ENCODE measurements at places on chromosomes 2 and 18.

GRCh38 chr2:69026026-69026425 lies 13.0 kb downstream of the ANTXR1 start:
- peak; percentile 72 for DNase-seq

GRCh38 chr2:161131074-161131680 lies 29.1 kb upstream of the TANK start:
- DNase-seq = no peak

DNA sequence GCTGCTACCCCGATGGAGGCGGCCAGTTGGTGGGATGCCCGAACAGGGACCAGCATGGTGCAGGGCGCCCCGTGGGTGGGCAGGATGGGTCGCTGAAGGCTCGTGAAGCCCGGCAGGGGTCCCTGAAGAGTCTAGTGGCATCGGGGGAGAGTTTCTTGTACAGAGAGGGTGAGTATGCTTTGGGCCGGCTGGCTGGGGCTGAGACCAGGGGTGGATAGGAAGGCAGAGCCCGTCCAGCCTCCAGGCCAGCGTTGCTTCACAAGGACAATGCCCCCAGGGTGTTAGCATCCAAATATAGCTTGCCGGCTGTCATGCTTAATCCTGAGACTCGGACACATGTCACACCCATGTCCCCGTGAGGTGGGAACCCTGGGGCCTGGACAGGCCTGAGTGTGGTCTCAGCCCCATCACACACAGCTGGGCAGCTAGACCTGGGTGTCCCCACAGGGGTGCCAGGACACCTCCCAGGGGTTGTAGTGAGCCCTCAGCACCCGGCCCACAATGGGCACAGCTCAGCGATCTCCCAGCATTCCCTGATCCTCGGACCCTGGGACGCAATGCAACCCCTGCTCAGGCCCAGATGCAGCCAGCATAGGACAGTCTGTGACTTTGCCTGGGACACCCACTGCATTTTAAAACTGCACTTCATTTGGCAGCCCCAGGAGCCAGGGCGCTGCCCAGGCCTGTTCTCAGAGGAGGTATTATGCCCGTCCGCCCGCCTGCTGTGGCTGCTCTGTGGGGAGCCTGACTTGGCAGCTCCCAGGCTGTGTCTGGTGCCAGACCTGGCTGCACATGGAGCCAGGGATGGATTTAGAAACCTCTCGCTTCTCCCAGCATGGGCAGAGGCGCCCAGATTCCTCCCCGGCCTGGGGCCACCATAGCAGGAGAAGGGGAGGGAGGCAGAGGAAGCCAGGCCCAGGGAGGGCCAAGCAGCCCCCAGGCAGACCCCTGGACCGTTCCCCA lies 36.4 kb downstream of the RAMP1 start:
- DNase-seq = no peak

DNA sequence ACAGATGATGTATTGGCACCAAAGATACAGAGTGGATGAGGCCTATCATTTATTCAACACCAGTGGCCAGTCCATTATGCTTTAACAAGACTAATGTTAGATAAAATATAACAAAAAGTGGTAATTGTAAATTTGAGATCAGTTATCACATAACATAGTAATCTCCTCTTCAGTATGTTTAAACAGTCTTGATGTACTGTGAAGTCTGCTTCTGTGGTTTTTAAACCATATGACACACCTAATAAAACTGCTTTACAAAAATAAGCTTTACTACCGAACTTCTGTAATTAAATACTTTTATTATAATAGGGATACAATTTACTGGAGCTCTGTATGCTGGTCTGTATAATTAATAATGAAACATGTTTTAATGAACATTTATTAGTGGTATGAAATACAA lies 2156.1 kb upstream of the CELF4 start:
- no peak for DNase-seq

GRCh38 chr2:19898592-19899329 lies 3.0 kb downstream of the TTC32 start:
- peak; percentile 26 for DNase-seq

DNA sequence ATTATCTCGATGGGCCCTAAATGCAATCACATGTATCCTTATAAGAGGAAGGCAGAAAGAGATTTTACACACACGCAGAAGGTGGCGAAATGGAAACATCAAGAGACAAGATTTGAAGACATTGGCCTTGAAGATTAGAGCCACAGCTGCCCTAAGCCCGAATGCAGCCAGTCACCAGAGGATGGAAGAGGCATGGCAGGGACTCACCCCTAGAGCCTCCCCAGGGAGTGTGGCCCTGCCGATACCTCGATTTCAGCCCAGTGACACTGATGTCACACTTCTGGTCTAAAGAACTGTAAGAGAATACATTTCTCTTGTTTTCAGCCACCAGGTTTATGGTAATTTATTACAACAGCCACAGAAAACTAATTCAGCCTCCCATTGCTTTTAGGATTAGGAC lies 17.4 kb downstream of the TTC39C start:
- DNase-seq = no peak

GRCh38 chr2:135664623-135665068 lies 77.0 kb upstream of the UBXN4 start:
- no peak for DNase-seq

- peak; percentile 86 for DNase-seq
Measured at GRCh38 chr2:10072656-10073480, 7.3 kb downstream of the CYS1 start.

GRCh38 chr2:227000123-227000522 lies 163.9 kb downstream of the COL4A4 start:
- no peak for DNase-seq

DNA sequence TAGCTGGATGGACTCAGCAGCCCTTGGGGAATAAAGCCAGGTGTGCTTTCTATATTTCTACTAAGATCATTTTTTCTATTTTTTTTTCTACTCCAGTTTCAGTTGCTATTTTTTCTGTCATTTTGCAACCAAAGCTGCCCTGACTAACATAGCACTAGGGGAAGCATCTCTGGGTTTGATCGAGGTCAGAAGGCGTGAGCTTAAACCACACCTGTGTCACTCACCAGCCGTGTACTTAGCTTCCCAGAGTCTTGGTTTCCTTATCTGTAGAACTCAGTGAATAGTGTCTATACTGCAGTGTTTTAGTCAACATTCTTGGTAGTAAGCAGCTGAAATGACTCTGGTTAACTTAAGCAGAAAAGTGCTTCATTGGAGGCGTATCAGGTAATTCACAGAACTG lies 489.6 kb upstream of the SPRED2 start:
- DNase-seq = no peak

- no peak for DNase-seq
Measured at GRCh38 chr2:96811917-96812316, 4.2 kb upstream of the CNNM3 start.

DNA sequence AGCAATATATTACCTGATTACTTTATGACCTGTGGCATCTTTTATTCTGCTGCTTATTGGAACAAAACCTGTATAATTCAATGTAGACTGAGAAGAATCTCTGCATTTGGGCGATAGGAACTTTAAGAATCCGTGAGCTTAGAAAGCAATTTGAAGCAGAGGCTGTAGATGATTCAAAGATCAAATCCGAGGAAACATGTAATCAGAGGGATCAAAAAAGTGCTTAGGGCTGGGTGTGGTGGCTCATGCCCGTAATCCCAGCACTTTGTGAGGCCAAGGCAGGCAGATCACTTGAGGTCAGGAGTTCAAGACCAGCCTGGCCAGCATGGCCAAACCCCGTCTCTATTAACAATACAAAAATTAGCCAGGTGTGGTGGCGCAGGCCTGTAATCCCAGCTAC lies 198.4 kb downstream of the MTX2 start:
- no peak for DNase-seq

DNA sequence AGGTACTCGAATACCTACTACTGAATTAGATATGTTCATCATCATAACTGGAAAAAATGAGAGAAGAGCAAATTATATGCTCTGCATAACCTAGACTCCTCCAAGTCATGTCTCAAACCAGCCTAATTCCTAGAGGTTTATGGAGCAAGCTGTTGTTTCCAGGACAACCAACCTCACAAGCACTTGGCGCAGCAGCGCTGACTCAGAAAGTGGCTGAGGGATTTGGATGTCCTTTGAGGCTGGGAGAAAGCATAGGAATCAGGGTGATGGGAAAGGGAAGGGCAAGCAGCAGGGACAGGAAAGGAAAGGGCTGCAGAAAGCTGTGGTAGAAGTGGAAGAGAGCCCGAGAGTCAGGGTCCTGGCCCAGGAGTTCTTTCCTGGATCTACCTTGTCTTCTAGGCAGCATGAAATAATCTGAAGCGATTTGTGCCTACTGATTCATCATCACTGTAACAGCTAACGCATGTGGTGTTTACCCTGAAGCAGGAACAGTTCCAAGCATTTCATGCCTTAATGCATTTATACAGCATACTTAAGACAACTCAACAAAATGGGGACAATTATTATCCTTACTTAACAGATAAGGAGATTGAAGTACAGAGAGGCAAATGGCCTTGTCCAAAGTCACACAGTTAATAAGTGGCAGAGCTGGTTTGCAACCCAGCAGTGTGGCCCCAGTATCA lies 3.7 kb downstream of the PLEK start:
- DNase-seq = peak; percentile 29

DNA sequence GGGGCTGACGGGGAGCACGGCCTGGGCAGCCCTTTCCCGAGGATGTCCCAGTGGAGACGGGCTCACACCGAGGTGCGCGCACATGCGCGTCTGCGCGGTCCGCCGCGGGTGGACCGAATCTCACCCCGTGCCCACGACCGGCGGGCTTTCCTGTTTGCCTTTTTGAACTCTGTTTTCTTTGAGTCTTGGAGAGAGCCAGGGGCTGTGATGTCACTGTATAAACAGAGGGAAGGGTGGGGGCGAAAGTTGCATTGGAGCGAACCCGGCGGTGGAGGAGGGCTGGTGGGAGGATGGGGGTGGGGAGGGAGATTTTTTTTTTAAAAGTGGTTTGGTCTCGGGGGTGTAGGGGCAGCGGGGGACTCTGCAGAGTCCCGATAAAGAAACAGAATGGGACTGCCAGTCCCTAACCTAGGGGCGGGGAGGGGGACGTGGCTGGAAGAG lies 141.2 kb upstream of the CTAGE1 start:
- DNase-seq = no peak

GRCh38 chr2:221353201-221353600 lies 218.9 kb downstream of the EPHA4 start:
- no peak for DNase-seq

GRCh38 chr18:2337552-2338141 lies 233.7 kb downstream of the METTL4 start:
- DNase-seq = peak; percentile 6

DNA sequence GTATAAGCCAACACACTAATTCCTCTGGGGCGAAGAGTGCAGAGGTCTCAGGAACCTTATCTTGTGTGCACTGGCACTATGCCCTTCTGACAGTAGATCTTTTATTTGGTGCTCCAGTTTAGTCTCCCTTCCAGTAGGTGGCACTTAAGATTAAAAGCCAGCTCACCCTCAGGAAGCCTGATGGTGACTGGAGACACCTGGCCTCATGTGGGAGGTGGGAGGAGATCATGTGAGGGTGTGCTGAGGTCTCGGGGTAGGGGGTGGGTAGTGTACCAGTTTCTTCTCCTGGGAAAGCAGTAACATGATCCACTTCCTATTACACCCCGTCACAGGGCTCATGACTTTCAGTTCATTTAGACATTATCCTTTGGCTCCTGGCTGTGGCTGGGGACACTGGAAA lies 654.9 kb downstream of the ADCYAP1 start:
- DNase-seq = no peak

- DNase-seq = no peak
Measured at GRCh38 chr18:36532394-36532793, 234.9 kb downstream of the FHOD3 start.

DNA sequence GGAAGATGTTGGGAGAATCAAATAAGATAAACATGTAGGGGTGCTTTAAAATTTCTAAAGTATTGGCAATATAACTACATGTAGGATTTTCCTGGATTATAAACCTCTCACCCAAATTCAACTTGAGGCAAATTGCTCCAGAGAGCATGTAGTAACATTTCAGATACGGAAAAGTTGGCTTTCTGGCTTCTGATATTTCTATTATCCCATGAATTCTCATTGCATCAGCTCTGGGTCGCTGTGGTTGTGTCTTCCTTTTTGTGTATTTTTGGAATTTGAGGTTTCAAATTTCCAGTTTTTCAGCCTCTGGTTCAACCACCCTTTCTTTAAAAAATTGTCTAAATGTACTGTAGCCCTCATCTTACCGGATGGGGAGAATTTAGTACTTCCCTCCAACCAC lies 32.3 kb downstream of the TGIF1 start:
- no peak for DNase-seq

DNA sequence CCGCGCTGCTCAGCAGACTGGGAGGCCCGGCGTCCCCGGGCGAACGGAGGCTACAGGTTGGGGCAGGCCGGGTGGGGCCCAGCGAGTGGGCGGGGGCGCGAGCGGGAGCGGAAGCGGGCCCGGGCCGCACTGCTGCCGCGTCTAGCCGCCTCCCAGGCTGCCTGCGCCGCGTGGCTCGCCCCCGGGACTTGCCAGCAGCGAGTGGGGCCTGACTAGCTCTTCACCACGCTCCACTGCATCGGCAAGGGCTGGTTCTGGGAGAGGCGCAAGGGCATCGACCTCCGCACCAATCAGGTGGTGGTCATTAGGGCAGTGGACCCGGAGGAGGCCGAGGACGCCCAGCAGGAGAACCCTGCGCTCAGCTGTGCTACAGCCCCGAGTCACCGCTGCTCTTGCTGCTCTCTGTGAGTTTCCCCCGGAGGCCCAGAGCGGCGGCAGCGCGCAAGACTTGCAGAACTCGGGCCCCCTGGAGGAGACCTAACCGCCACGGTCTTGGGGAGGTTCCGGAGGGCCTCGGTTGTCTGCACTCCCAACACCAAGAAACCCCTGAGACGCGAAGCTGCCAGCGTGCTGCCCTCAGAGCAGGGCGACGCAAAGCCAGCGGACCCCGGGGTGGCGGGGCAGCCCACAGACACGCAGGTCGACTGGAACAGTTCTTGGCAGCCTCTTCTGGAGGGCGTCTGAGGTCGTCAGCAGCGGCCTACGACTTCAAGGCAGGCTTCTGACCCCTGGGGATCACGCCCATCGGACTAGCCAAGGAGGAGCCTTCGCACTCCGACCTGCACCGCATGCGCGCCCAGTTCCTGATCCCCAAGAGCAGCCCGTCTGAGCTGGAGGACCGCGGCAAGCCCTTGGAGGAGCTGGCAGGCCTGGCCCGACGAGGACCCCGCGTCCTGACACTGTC lies 27.2 kb upstream of the PTPN2 start:
- no peak for DNase-seq

- DNase-seq = no peak
Measured at GRCh38 chr18:7207366-7207915, 23.4 kb upstream of the LRRC30 start.

- no peak for DNase-seq
Measured at GRCh38 chr18:51802569-51803428, 537.2 kb upstream of the DCC start.

DNA sequence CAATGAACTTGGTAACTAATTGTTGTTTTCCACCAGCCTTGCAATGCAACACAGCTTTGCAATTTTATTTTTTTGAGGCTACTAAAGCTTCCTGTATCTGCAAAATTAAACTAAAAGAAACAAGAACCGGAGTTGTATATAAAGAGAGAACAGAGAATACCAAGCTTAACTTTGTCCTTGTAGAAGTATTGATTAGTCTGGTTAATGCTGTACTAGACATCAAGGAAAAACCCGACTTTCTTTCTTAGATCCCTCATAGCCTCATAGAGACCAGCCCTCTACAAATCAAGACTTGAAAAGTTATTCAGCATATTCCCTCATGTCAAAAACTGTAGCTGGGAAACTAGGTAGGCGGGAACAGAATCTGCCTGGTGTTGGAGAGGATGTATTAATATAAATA lies 1.7 kb upstream of the ASAP2 start:
- no peak for DNase-seq

GRCh38 chr2:153972412-153972811 lies 100.7 kb downstream of the GALNT13 start:
- no peak for DNase-seq

All from HL-60 (cell line).